Muscle of arm (tissue), 14 donors: ENCODE measurements at places on chromosomes 6 and 20.

DNA sequence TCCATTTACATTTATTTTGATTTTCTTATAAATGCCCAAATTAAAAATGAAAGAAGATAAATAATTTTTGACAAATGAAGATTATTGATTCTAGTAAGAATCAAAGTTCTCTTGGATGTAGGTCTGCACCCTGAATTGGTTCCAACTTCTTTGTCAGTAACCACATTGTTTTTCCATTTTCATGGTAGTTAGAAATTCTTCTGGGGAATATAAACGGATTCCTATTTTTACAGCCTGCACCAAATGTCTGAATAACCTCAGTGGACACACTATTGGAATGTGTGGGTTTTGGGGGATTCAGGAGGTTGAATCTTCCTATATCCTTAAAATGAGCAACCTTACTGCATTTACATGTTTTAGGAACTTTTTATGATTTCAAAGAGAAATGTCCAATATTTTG, 1085.3 kb upstream of the MAP3K7 start:
- no peak for DNase-seq

DNA sequence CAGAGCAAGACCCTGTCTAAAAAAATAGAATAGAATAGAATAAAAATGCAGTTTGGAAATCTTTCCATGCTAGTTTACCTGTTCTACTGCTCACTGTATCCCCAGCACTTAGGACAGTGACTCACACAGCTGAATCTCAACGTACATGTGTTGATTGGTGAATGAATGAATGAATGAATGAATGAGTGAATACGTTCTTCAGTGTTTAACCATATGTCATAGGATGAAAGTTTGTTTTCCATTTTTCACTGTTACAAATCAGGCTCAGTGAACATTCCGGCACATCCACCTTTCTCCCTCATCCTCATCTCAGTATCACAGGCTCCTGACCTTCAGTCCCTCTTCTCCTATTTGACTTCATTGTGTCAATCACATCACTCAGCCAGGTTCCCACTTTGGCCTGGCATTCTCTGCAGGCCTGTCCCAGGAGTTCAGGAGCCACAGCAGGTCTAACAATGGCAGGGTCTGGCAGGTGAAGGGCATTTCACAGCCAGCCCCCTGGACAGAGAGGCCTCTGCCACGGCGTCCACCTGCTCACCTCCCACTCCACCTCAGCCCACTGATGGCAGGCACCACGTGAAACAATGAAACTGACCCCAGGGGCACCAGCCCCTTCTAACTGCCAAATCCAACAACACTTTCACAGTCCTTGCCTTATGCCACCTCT, 7.9 kb downstream of the ZC3H12D start:
- DNase-seq: no peak

- DNase-seq: no peak
These were observed 42.6 kb downstream of the TTI1 start for GRCh38 chr20:37990571-37991151.

GRCh38 chr6:87913974-87914373, 133.7 kb upstream of the SPACA1 start:
- no peak for DNase-seq

- no peak for DNase-seq
These were observed 32.7 kb upstream of the SAMHD1 start for GRCh38 chr20:36984257-36984638.

GRCh38 chr6:10970731-10971130, 73.4 kb downstream of the ELOVL2 start:
- DNase-seq: no peak

- no peak for DNase-seq
These were observed 10.8 kb downstream of the KLHL31 start for GRCh38 chr6:53654745-53655240.

- no peak for DNase-seq
These were observed 31.4 kb upstream of the HAO1 start for GRCh38 chr20:7971536-7972280.
